ENCODE measurements at places on chromosomes 7 and 10. TPM values are rescaled to one million over a fixed set of nuclear protein-coding genes. Genes with fewer than 3 reads are reported as not detected.

- DNase-seq = no peak
Measured at GRCh38 chr10:57952741-57953140, 315.0 kb downstream of the IPMK start.

- no peak for DNase-seq
Measured at GRCh38 chr10:69648461-69648860, 18.4 kb downstream of the FAM241B start.

DNA sequence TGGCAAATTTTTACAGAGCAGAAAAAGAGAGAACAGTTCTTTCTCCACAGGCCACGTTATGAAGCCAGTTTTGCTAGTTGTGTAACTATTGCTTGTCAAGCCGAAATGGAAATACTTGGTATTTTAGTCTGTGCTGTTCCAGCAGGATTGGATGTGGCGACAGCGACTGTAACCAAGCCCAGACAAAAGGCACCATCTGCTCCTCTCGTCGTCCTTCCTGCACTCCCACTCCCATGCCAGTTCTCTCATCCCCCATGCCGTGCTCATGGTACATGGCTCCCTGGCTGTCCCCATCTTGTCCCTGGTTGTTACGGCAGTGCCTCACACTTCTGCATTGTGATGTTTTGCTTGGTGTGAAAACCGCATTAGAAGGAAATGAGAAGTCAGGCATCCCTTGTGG is 185.7 kb upstream of the FZD8 start:
- DNase-seq = no peak

RRP12 gene
- 44.2 TPM for total RNA-seq

Measured in PC-3 (cell line).